NCI-H510A (cell line): ENCODE measurements at places on chromosomes 3 and 15.

DNA sequence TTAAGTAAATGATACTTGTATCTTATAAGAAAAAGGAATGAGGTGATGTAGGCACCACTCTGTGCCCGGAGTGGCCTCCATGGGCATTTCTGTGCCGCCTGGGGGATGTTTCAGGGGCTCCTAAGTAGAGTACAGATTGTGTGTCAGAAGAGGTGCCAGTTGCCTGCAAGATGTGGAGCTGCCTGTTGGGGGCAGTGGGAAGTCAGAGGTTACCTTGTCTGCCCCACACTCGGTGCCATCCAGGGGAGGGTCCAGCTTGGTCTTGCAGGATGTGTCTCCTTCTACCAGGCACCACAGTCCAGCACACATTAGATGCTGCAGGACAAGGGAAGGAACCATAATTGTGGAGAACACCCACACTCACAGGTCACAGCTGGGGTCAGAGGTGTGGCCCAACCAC is 208.8 kb downstream of the ADAMTS17 start:
- DNase-seq, result no peak

DNA sequence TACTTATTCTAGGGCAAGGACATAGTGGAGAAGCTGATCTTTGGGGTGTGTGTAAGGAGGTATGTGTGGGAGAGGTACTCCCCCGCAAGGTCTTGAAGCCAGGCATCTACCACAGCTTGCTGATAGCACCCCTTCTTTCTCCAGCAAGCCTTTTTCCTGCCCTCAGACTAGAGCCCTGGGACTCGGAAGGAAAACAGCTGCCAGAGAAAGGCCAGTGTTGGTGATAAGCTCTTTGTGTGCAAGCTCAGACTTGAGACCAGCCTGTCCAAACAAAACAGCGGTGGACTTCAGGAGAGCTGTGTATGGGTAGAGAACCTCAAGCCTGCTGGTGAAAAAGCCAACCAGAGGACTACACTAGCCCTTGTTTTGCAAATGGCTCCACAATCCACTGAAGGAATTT is 1028.6 kb downstream of the MCTP2 start:
- no peak for DNase-seq

DNA sequence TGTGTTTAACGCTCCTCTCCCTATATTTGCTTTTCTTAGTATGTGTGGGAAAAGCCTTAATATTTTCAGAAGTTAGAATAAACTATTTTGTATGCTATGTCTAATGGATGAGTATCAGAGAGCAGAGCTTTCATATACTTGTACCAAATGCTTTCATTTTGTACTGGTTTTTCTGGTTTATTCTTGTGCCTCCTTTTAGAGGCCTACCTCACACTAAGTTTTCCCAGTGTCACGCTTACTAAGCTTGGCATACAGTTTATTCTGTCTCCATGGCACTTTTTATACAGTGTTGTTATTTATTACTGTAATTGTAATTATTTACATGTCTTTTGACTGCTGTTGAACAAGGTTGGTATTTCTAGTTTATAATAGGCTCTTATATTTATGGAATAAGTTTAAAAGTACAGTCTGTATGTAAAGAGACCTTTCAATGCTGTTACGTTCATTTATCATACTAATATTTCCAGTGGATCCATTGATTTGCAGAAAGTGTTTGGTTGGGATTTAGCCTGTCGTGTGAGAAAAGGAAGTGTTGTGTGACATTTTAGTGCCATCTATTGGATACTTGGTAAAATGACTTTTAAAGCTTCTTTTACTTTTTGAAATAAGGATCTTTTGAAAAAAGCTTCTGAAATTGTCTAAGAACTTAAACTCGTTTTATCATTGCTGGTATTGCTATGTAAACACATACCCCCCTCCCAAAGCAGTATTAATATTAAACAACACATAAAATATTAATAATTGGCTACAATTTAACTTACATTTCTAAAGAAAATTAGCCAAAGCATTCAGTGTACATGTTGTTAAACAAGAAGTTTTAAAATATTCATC is 5.2 kb upstream of the EBLN2 start:
- DNase-seq, result no peak

DNA sequence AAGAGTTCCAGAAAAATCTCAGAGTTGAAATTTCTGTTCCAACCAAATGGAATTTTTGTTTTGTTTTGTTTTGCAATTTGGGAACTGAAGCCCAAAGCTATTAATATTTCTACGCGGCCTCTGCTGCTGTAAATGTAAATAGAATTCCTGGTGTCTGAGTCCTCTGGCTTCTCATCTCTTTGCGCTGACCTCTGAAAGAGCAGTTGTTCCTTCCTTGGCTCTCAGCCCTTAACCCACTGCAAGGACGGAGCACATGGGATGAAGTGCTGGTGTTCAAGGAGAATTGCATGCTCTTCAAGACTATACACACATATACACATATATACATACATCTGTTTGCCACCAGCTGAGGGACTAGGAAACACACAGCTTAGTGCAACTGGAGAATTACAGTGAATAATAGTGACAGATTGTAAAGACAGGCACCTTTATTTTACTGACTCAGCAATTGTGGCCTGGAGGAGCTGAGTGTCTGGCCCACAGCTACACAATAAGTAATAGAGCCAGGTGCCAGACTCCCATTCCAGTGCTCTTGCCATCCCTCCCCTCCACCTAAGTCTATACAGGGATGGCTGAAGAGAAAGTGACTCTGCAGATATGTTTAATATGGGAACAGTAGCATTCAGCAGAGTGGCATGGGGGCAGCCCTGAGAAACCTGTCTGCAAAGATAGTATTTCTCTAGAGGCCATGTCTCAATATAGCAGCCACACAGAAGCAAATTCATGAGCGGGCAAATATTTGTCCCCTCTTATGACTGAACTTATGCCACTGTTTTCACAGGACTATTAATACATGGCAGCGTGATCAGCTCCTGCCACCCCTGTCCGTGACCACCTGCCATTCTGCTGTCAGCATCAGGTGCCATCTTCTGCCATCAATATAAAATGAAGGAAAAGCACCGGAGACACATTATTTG is 42.3 kb downstream of the NEK10 start:
- DNase-seq, result no peak

GRCh38 chr3:151899996-151900395 is 26.6 kb downstream of the SUCNR1 start:
- DNase-seq, result no peak

DNA sequence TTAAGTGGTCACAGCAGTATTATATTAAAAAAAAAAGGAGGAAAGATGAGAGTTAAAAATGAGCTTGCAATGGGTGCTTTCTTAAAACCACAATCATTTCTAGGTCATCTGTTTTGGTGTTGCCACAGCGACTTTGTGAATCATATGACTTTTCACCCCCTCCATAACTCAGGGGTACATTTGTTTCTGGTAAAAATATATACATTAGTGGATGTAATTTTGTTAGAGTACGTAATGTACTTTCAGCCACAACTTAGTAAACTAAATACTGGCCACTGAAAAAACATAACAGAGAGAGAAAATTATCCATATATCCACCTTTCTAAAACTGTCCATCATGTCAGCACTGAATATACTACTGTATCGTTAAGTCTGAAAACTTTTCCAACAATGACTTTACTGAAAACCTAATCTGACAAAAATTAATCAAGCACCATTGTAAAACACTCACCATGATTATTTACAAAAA is 3.4 kb downstream of the ANKRD28 start:
- no peak for DNase-seq

- no peak for DNase-seq
These were observed 379.4 kb upstream of the CFAP20DC start for GRCh38 chr3:59429198-59429597.
